Testis (tissue), 5 donors: ENCODE measurements at places on chromosomes 1 and 21. TPM values are rescaled to one million over a fixed set of nuclear protein-coding genes. Genes with fewer than 3 reads are reported as not detected.
A peak's percentile ranks its signal among the peaks of the same experiment; 100 is the strongest.

DNA sequence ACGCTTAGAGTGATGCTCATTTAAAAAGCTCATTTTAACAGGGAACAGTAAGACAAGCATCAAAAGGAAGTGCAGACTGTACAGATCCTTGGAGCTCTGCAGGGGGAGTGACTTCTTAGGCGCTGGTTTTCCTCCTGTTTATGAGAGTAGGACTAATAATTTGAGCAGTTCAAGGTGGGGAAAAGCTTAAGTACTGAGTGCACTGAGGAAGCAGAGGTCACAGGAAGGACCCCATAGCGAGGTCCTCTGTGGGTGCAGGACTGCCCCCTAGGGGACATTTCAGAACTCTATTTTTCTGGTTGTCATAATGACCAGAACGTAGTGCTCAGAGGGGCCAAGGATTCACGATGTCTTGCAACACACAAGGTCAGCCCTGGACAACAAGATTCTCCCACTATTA is 112.1 kb downstream of the HLCS start:
- H3K36me3 ChIP-seq = no peaks in the 10 kb centered on the region
- H3K27me3 ChIP-seq = no peaks in the 10 kb centered on the region
- no peak overlapping the region for H3K27ac ChIP-seq
- no peak overlapping the region for H3K4me3 ChIP-seq
- DNase-seq = peak; percentile 34
- H3K4me1 ChIP-seq = no peaks in the 10 kb centered on the region

GRCh38 chr1:212512816-212513559 is 80.3 kb downstream of the NENF start:
- H3K4me1 ChIP-seq = no peaks in the 10 kb centered on the region
- no peak overlapping the region for H3K4me3 ChIP-seq
- H3K27ac ChIP-seq = no peak overlapping the region
- no peak for DNase-seq
- H3K27me3 ChIP-seq = no peaks in the 10 kb centered on the region

DNA sequence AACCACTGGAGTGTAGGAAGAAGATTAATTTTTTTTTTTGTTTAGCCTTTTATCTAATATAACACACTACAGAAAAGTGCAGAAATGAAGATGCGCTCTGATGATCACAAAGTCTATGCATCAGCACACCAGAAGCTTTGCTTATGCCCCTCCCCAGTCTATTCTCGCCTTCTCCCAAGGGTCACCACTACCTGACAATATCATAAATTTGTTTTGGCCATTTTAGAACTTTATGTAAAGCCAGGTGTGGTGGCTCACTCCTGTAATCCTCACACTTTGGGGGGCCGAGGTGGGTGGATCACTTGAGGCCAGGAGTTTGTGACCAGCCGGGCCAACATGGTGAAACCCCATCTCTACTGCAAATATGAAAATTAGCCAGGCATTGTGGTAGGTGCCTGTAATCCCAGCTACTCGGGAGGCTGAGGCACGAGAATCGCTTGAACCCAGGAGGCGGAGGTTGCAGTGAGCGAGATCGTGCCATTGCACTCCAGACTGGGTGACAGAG is 231.3 kb downstream of the FOXD2 start:
- H3K27me3 ChIP-seq = no peaks in the 10 kb centered on the region
- DNase-seq = peak; percentile 1
- H3K4me3 ChIP-seq = no peak overlapping the region

DNA sequence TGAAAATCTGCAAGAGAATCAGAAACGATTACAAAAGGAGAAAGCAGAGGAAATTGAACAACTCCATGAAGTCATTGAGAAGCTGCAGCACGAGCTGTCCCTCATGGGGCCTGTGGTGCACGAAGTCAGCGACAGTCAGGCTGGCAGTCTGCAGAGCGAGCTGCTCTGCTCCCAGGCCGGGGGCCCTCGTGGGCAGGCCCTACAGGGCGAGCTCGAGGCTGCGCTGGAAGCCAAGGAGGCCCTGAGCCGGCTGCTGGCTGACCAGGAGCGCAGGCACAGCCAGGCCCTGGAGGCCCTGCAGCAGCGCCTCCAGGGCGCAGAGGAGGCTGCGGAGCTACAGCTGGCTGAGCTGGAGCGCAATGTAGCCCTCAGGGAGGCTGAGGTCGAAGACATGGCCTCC is 47.5 kb upstream of the DIP2A start:
- no peak overlapping the region for H3K27ac ChIP-seq
- H3K36me3 ChIP-seq = no peaks in the 10 kb centered on the region
- no peaks in the 10 kb centered on the region for H3K27me3 ChIP-seq
- DNase-seq = no peak

GRCh38 chr1:47940779-47941178 is 56.4 kb downstream of the TRABD2B start:
- no peak overlapping the region for H3K27ac ChIP-seq
- peaks cover 6% of the 10 kb centered on the region for H3K4me1 ChIP-seq
- no peak for DNase-seq
- H3K27me3 ChIP-seq = no peaks in the 10 kb centered on the region
- no peak overlapping the region for H3K4me3 ChIP-seq

GRCh38 chr1:19903621-19904020 is 19.8 kb downstream of the PLA2G2E start:
- no peaks in the 10 kb centered on the region for H3K27me3 ChIP-seq
- no peaks in the 10 kb centered on the region for H3K36me3 ChIP-seq
- DNase-seq = no peak
- no peak overlapping the region for H3K4me3 ChIP-seq
- no peaks in the 10 kb centered on the region for H3K4me1 ChIP-seq

DNA sequence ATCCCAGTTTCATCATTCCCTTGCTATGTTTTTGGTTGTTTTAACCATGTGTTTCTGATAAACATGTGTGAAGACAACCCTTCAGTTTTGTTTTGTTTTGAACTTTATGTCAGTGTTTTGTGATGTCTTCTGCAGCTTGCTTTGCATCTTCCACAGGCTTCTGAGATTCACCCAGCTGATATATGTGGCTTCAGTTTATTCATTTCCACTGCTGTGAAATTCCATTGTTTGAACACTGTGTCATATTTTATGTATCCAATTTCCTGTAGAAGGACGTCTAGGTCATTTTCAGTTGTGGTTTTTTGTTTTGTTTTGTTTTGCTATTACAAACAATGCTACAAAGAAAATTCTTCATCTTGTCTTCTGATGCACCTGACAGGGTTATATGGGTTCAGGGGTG is 27.2 kb upstream of the SLC26A9 start:
- H3K27ac ChIP-seq = no peak overlapping the region
- DNase-seq = no peak
- H3K27me3 ChIP-seq = no peaks in the 10 kb centered on the region
- peaks cover 1% of the 10 kb centered on the region for H3K4me1 ChIP-seq
- H3K36me3 ChIP-seq = no peaks in the 10 kb centered on the region

- H3K4me1 ChIP-seq = peaks cover 23% of the 10 kb centered on the region
- H3K27me3 ChIP-seq = no peaks in the 10 kb centered on the region
- H3K27ac ChIP-seq = peak overlapping the region; percentile 33
- peak overlapping the region; percentile 9 for H3K4me3 ChIP-seq
- no peaks in the 10 kb centered on the region for H3K36me3 ChIP-seq
- no peak for DNase-seq
Measured at GRCh38 chr1:201650623-201650933, 111.7 kb downstream of the NAV1 start.

DNA sequence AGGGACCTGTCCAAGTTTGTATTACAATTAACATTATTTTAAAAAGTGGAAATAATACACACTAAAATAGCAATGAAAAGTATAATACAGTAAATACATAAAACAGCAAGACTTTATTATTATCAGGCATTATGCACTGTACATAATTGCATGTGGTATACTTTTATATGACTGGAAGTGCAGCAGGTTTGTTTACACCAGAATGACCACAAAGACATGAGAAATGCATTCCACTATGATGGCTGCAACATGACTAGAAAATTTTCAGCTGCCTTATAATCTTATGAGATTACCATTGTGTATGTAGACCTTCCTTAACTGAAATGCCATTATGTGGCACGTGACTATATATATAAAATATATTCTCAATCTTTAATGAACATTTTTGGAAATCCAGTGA is 1699.6 kb downstream of the KCNT2 start:
- no peaks in the 10 kb centered on the region for H3K36me3 ChIP-seq
- DNase-seq = no peak
- no peak overlapping the region for H3K27ac ChIP-seq
- H3K27me3 ChIP-seq = no peaks in the 10 kb centered on the region
- no peaks in the 10 kb centered on the region for H3K4me1 ChIP-seq

DNA sequence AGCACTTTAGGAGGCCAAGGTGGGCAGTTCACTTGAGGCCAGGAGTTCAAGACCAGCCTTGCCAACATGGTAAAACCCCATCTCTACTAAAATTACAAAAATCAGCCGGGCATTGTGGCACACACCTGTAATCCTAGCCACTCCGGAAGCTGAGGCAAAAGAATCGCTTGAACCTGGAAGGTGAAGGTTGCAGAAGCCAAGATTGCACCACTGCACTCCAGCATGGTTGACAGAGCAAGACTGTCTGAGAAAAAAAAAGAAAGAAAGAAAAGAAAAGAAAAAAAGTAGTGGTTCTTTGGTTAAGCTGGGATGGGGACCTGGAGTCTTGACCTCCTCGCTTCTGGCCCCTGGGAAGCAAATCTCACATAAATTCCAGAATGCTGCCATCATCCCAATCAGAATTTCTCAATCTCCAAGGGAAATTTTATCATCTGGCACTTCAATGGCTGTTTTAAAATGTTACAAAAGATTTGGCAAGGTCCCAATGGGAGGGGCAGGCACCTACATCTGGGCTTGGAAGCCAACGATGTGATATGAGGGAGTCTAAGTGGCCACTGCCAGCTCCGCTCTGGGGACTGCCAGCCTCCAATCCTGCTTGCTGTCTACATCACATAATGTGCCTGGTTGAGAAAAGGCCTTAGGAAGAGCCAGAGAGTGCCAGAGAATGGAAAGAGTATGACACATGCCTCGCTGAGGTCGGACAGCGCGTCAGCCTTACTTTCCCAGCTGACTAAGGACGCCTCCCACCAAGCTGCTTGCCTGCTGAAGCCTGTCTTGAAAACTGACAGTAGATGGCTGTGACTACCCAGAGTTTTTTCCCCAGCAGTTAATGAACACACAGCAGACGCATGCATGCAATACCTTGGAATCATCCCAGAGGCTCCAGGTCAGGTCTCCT is 42.1 kb upstream of the SRP9 start:
- peak overlapping the region; percentile 79 for H3K27ac ChIP-seq
- H3K36me3 ChIP-seq = no peaks in the 10 kb centered on the region
- H3K4me1 ChIP-seq = peaks cover 22% of the 10 kb centered on the region
- H3K4me3 ChIP-seq = no peak overlapping the region
- H3K27me3 ChIP-seq = no peaks in the 10 kb centered on the region

DNA sequence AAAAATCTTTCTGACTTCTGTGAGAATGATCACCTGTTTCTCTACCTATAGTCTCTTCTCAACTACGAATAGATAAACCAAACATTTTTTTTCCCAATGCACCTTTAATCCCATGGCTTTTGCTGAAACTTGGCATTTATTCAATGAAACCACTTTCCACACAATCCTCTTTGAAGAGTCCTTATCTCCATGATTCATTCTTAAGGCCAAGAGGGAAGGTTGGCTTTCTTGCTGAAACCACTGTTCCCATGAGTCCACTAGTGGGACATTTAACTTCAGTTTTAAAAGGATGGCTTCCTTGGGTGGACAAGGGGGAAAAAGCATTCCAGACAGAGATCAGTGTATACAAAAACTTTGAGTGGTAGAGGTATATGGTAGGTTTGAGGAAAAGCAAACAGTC is 73.6 kb downstream of the CRB1 start:
- H3K27me3 ChIP-seq = no peaks in the 10 kb centered on the region
- H3K4me1 ChIP-seq = no peaks in the 10 kb centered on the region
- H3K27ac ChIP-seq = no peak overlapping the region
- DNase-seq = no peak
- H3K36me3 ChIP-seq = no peaks in the 10 kb centered on the region

DNA sequence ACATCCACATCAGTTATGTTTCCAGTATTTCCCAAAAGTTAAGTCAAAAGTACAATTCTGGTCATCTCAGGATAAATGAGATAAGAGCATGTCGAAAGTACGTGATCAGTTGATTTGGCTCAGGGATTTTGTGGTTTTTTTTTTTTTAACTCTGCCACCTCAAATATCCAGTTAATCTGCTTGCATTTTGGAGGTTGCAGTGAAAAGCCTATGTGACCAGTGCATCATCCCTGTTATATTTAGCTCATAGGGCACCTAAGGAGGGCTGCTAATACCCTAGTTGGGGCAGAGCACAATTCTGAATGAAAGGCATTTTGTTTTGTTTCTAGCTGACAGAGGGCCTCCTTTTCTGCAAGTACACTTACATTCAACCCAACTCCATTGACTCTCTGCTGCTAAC is 31.7 kb upstream of the RGS16 start:
- H3K27me3 ChIP-seq = no peaks in the 10 kb centered on the region
- no peaks in the 10 kb centered on the region for H3K36me3 ChIP-seq
- H3K4me3 ChIP-seq = no peak overlapping the region
- DNase-seq = no peak
- H3K4me1 ChIP-seq = no peaks in the 10 kb centered on the region
- no peak overlapping the region for H3K27ac ChIP-seq

DNA sequence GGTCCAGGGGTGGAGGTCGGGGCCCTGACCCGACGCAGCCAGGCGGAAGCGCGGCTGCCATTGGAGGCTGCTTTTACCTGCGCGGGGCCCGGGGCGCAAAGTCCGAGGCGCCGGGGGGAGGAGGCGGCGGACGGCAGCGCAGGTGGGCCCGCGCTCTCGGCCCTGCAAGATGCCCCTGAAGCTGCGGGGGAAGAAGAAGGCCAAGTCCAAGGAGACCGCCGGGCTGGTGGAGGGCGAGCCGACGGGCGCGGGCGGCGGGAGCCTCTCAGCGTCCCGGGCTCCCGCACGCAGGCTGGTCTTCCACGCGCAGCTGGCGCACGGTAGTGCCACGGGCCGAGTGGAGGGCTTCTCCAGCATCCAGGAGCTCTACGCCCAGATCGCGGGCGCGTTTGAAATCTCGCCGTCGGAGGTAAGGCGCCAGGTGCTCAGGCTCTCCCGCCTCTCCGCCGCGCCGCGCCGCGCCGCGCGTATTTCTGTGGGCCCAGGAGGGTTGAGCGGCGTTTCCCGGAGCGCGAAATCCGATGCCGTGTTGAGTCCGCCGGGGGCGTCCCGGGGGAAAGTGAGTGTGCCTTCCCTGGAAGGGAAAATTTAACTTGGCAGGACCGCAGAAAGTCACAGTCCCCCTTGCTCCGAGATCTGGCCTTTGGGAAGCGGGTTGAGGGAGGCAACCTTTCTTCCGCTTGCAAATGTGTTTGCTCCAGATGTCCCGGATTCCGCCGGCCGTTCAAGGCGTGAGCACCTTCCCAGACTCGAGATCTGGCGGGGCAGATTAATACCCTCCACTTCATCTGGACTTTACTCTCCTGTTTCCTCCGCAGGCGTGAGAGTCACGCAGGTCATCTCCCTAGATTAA is at the start of gene GIPC2:
Gene GIPC2 (plus strand): TSS at position 41 of the 853 bp plus-strand sequence. CDS start 129 bp downstream, at position 170.
- no peaks in the 10 kb centered on the region for H3K4me1 ChIP-seq
- no peaks in the 10 kb centered on the region for H3K27me3 ChIP-seq
- peak within 1 kb of the TSS; percentile 61 for H3K4me3 ChIP-seq
- H3K27ac ChIP-seq = peak within 1 kb of the TSS; percentile 68

The UBE2U gene
- polyA plus RNA-seq = 72.2 TPM

The TIE1 gene
- polyA plus RNA-seq = 10.9 TPM

The FALEC gene
- polyA plus RNA-seq = not detected

The SH2D1B gene
- 0.59 TPM for polyA plus RNA-seq

The IL19 gene
- 0.37 TPM for polyA plus RNA-seq

The C1orf21 gene
- polyA plus RNA-seq = 17.2 TPM

The PTBP2 gene
- polyA plus RNA-seq = 41.0 TPM

The FCAMR gene
- polyA plus RNA-seq = 0.41 TPM

The ETV3L gene
- not detected for polyA plus RNA-seq
